Activated T-cell treated with anti-CD3 and anti-CD28 coated beads, Interleukin-2, amount 50 U/mL, for 4 hours (primary cell): ENCODE measurements at places on chromosomes 3 and 15.

- no peak for DNase-seq
Observed at GRCh38 chr3:67901681-67902080, 247.3 kb upstream of the SUCLG2 start.

- no peak for DNase-seq
Observed at GRCh38 chr3:54792584-54792983, 135.3 kb downstream of the LRTM1 start.

- DNase-seq = no peak
Observed at GRCh38 chr3:129958755-129959154, 15.8 kb upstream of the TRH start.

GRCh38 chr3:183259621-183260020 is 6.6 kb downstream of the B3GNT5 start:
- no peak for DNase-seq
